ENCODE measurements at places on chromosomes 11 and 22. TPM values are rescaled to one million over a fixed set of nuclear protein-coding genes. Genes with fewer than 3 reads are reported as not detected.

The GPR83 gene
- under 0.01 TPM for total RNA-seq

The GP1BB gene
- 0.65 TPM for total RNA-seq

The SVIP gene
- 16.5 TPM for total RNA-seq

The SYT8 gene
- not detected for total RNA-seq

The TBX10 gene
- total RNA-seq: not detected
